ENCODE measurements at places on chromosomes 12 and 14.

GRCh38 chr12:51209259-51209658 lies 8.6 kb downstream of the POU6F1 start:
- DNase-seq, result no peak

GRCh38 chr14:68704736-68705720 lies 87.8 kb downstream of the ZFP36L1 start:
- DNase-seq, result no peak

- DNase-seq, result no peak
Observed at GRCh38 chr14:44928793-44929192, 33.0 kb downstream of the KLHL28 start.

GRCh38 chr12:12440784-12441428 lies 84.0 kb downstream of the BORCS5 start:
- no peak for DNase-seq

DNA sequence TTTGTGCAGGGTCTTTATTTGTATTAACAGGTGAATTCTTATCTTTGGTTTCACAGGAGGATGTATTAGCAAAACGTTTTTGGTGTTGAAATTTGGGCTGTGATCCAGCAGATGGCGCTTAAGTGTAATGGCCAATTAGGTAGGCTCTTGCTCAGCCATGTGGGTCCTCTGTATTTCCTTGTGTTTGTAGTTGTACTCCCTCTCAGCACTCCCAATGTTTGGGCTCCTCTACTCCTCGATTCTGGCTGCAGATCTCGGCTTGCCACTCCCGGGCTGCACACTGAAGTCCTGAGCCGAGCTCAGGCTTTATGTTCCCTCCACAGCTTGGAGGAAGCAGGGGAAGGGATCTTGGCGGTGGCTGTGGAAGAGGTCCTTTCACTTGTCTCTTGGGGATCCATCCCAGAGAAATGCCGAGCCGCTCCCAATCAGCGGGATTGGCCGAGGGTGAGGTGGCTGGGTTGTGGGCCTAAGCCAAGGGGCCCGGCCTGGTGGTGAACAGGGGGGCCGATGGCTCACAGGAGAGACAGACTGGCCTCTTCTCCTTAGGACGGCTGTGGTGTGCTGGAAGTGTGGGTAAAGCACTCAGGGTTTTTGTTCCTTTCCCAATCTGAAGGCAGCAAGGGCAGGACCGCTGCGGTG lies 133.7 kb downstream of the AEBP2 start:
- no peak for DNase-seq

- DNase-seq, result no peak
Observed at GRCh38 chr12:91974541-91975085, 171.0 kb downstream of the BTG1 start.

GRCh38 chr14:42335918-42336317 lies 729.2 kb downstream of the LRFN5 start:
- no peak for DNase-seq

- DNase-seq, result no peak
Observed at GRCh38 chr12:89185889-89186288, 166.4 kb downstream of the DUSP6 start.

GRCh38 chr14:56782711-56783110 lies 27.6 kb downstream of the OTX2 start:
- DNase-seq, result no peak

GRCh38 chr14:25136811-25137210 lies 86.9 kb upstream of the STXBP6 start:
- no peak for DNase-seq

GRCh38 chr12:127648321-127648720 lies 618.6 kb upstream of the TMEM132C start:
- DNase-seq, result no peak

- no peak for DNase-seq
Observed at GRCh38 chr14:100443603-100444002, 120.5 kb downstream of the SLC25A47 start.

DNA sequence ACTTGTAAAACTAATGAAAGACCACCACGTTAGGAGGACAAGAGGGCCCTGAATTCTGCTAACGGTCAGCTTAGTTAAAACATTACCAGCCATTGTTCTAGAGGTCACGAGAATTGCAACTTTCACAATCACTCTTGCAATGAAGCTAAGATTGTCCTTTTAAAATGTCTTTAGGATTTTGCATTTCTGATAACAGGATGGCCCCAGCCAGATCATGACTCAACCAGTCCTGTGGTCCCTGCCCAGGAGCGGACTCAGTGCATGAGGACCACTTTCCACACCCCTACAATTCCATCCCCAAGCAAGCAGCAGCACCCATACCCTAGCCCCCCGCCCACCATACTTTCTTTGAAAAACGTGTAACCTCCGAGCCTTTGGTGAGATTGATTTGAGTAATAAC lies 28.7 kb downstream of the HSP90AA1 start:
- no peak for DNase-seq

DNA sequence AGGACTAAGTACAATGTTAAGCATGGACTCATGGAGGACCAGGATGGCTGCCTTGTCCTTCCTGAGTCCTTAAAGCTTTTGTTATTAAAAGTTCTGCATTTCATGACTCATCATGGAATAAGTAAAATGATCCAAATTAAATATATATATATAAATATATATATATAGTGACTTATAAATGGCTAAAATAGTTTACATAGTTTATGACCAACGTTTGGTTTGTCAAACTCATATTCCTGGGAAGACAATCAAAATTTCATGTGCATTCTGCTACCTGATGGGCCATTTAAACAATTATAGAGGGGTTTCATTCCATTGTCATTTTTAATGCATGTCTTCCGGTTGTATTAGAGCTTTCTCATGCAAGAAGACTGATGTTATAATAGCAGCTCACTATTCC lies 1190.7 kb downstream of the FSCB start:
- no peak for DNase-seq

DNA sequence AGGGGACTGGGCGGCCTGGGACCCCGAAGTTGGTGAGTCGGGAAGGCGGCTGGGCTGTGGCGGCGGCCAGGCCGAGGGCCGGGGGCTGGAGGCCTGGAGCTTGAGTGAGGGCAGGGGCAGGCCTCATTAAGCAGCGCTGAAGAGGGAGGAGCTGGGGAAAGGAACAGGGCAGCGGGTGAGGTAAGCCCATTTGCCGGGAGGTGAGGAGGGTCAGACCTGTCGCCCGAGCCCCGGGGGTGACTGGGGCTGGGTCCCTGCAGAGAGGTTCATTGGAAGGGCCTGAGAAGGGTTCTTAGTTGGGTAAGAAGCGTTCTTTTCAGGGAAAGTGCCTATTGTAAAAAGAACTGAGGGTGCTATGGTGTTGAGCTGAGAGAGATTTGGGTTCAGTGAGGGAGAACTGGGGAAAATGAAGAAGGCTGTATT lies 441 bp downstream of the RAB5B start:
- no peak for DNase-seq

- no peak for DNase-seq
Observed at GRCh38 chr12:79344855-79345847, 345.6 kb downstream of the PAWR start.
